SJCRH30 (cell line): ENCODE measurements at places on chromosomes 11 and 22. TPM values are rescaled to one million over a fixed set of nuclear protein-coding genes. Genes with fewer than 3 reads are reported as not detected.

WBP2NL gene
- total RNA-seq = not detected in 2 replicates

DNA sequence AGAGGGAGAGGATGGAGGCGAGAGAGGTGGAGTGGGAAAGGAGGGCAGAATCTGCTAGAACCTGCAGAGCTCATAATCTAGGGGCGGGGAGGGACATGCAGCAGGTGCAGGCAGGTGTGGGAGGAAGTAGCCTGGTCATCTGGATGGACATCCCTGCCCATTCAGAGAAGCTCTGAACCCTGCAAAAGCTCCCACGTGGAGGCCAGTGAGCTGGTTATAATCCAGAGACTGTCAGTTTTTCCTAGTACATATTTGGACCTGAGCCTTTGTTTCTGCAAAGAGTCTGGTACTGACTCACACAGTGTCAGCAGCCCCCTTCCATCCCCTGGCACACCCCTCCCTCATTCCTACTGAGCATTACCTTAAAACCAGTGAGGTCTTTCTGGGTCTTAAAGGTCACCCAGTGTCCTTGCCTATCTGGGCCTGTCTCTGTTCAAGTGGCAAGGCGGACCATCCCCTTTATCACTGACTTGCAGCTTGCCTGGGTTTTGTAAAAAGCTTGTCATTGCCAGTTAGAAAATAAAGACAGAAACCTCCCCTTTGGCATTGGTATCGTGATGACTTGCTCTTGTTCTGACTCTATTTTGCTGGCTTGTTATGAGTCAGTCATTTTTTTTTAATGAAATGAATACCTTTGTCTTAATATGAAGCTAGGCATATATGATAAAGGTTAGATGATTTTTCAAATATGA lies 26.1 kb downstream of the PTPRJ start:
- H3K27ac ChIP-seq = no peak overlapping the region
- no peaks in the 10 kb centered on the region for H3K36me3 ChIP-seq
- H3K4me1 ChIP-seq = no peaks in the 10 kb centered on the region; the same call in 1 of the 2 replicates
- no peak for DNase-seq
- H3K27me3 ChIP-seq = peaks cover 4% of the 10 kb centered on the region; the same call in 1 of the 2 replicates
- H3K4me3 ChIP-seq = no peak overlapping the region

DNA sequence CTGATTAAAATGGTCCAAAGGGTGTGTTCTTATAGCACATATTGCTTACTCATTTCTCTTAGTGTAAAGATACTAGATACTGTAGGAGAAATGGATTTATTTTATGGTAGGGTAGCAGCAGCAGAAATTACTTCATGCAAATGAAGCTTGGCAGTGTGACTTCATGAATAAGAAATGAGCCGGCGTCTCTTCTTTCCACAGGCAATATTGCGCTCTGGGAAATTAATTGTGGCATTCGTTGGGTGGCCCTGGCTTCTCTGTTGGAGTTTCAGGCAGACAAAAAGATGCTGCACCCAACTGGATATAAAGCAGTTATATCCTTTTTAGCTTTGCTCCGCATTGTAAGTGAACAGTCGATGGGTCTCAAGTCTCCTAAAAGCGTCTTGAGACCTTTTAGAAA lies 211.0 kb upstream of the NAV2 start:
- no peaks in the 10 kb centered on the region for H3K27me3 ChIP-seq
- no peak for DNase-seq
- no peak overlapping the region for H3K27ac ChIP-seq
- H3K4me1 ChIP-seq = peaks cover 20% of the 10 kb centered on the region
- no peak overlapping the region for H3K4me3 ChIP-seq
- no peaks in the 10 kb centered on the region; the same call in 1 of the 2 replicates for H3K36me3 ChIP-seq

- H3K4me3 ChIP-seq = no peak overlapping the region
- no peaks in the 10 kb centered on the region for H3K4me1 ChIP-seq
- H3K27ac ChIP-seq = no peak overlapping the region
Observed at GRCh38 chr11:132719684-132720083, 812.6 kb downstream of the OPCML start.

GRCh38 chr11:123755344-123755743 lies 1.0 kb upstream of the OR6X1 start:
- H3K36me3 ChIP-seq = no peaks in the 10 kb centered on the region
- no peak overlapping the region for H3K27ac ChIP-seq
- DNase-seq = no peak
- H3K4me1 ChIP-seq = no peaks in the 10 kb centered on the region

DNA sequence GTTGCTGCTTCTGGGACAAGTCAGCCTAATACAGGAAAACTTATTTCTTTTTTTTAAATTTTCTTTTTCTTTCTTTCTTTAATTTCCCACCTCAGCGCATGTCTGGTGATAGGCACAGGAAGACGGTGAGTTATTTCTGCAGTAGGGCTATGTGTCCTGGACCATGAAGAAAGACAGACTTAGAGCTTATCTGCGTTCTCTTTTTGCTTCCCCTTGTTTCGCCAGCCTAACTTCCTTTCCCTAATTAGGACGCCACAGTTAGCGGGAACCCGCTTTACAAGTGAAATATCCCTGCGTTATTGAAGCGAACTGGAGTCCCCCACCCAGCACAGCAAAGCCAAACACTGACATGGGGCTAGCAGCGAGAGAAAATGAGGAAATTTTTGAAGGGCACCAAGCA lies 8.6 kb downstream of the OR6M1 start:
- H3K27me3 ChIP-seq = no peaks in the 10 kb centered on the region
- peaks cover 24% of the 10 kb centered on the region for H3K4me1 ChIP-seq
- H3K36me3 ChIP-seq = no peaks in the 10 kb centered on the region
- no peak overlapping the region for H3K4me3 ChIP-seq
- H3K27ac ChIP-seq = no peak overlapping the region
- no peak for DNase-seq
